ENCODE measurements at places on chromosomes 1 and 21.

DNA sequence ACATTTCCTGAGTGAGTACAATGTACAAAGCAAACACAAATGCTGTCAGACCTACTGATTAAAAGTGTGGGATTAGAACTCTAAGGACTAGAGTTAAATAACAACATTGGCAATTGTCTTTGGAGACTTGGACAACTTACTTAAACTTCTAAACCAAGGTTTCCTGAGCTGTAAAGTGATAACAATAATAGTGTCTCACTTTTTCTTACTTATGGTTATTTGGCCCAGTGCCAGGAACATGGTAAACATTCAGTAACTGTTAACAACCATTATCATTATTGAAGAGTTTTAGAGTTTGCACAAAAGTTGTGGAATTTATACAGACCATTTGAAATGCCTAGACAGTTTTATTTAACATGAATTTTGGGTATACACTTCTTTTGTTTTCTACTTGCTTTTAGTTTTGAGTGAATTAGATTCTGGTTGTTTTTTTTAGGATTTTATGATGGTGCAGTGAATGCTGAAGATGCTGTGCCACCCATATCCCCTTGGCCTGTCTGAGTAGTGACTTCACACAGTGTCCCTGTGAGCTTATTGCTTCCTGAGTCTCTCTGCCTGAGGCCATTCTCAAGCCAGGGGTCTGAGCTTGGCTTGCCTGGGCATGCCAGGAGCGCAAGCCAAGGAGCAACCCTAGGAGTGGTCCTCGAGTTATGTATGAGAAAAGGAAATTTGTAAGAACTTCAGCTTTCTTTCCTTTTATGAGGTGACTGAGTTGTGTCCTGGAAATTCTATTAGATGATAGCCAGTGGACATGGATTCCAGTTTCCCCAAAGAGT lies 932.8 kb downstream of the TTLL7 start:
- no peak for DNase-seq

DNA sequence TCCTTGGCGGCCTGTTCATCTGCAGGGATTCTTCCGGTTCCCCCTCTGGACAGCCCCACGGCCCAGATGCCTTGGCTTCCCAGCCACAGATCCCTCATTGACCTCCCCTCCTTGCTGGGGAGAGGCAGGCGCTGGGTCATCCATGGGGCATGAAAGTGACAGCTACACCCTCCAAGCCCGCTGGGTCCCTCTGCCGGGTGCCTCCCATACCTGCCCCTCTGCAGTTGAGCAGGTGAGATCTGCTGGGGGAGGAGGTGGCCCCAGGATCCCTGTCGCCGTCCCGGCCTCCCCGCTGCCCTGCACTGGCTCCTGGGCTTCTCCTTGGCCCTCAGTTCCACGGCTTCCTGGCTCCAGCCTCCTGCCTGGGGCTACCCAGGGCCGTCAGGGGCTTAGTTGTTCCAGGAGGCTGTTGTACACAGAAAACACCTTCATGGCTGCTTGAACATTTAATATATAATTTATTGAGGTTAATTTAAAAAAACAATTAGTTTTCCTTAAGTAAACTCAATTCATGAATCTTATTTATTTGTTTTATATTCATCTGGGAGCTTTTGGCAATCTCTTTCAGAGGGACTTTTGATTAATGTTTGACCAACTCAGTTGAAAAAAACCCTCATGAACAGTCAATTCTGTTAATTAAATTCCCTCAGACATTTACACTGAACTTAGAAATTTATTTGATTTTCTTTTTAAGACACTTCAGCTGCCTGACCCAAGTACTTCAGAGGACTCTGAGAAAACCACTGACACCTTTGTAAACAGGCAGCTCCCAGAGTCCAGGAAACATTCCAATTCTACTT lies 67.6 kb upstream of the ABCG1 start:
- no peak for DNase-seq

GRCh38 chr1:160117709-160118183 lies 2.2 kb downstream of the ATP1A2 start:
- DNase-seq = no peak

- no peak for DNase-seq
Observed at GRCh38 chr1:19892628-19893168, 10.5 kb downstream of the OTUD3 start.

- no peak for DNase-seq
Observed at GRCh38 chr1:226118357-226118756, 55.8 kb downstream of the H3-3A start.

DNA sequence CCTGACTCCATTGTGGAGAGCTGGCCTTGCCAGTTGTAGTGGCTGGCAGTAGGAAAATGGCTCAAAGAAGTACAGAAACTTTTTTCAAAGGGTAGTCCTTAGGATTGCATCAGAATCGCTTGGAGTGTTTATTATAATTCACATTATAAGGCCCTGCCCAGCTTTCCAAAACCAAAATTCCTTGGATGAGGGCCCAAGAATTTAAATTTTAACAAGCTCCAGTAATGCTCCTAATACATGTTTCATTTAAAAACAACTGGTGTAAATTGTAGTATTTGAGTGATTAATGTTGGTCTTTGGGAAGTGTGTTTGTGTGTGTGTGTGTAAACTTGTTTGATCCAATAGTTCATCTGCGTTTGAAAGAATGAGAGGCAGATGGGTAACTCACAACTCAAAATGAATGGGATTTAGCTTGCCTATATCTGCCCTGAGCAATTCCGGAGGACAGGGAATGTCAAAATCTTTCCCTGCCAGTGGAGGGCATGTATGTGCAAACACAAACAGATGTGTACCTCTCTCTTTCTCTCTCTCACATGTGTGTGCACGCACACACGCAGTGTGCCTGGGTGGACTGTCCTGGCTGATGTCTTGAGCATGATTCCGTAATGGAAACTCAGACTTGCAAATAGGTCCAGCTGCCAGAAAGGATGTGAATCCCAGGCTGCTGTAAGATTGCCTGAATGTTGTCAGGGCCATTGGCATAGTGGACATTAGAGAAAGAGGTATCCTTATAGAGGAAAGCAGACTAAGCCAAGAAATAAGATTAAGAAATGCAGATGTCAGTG lies 293.1 kb downstream of the LMX1A start:
- no peak for DNase-seq

DNA sequence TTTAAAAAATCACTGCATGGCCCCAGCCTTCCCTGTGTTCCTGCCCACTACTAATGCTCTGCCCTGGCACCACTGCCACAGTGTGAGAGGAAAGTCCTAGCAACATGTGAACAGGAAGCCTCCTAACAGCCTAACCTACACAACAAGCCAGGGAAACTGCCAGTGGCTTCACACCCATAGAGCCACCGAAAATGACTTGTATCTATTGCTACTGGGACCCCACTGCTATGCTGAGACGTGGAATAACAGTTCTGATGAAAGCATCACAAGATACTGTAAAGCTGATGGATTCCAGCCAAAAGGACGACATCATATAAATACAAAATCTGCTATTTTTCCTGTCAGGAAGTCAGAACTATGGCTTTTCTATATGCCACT lies 74.9 kb downstream of the JAK1 start:
- no peak for DNase-seq

DNA sequence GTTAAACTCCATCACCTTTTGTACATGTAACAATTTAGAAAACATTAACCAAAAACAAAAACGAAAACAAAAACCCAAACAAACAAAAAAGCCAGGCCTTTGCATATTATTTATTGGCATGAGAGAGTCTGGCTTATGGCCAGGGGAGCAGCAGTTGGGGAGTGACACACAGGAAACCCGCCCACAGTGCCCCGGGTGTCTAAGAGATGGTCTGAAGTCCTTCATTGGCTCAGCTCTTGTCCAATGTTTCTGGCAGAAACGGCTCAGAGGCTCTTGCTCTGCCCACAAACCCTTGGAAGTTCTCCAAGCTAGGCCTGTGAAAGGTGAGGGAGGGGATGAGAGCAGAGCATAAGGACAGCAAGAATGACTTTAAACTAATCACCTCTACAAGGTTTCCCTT lies 131.5 kb downstream of the CNIH3 start:
- DNase-seq = no peak

GRCh38 chr1:47507881-47508701 lies 70.2 kb downstream of the FOXD2 start:
- peak; percentile 61 for DNase-seq
